Left ventricle myocardium inferior (tissue), 1 donor: ENCODE measurements at places on chromosomes 2 and 18. TPM values are rescaled to one million over a fixed set of nuclear protein-coding genes. Genes with fewer than 3 reads are reported as not detected.

- no peak for DNase-seq
Measured at GRCh38 chr2:217722883-217723472, 279.8 kb downstream of the TNS1 start.

The EML6 gene
- 0.77 TPM for total RNA-seq

DNA sequence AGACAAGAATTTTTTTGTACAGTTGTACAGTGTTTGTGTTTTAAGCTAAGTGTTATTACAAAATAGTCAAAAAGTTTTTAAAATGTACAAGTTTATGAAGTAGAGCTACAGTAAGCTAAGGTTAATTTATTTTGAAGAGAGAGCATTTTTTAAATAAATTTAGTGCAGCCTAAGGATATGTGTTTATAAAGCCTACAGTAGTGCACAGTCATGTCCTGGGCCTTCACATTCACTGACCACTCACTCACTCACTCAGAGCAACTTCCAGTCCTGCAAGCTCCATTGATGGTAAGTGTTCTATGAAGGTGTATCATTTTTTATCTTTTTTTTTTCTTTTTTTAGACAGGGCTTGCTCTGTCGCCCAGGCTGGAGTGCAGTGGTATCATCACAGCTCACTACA is 44.2 kb downstream of the SFXN5 start:
- DNase-seq = no peak

DNA sequence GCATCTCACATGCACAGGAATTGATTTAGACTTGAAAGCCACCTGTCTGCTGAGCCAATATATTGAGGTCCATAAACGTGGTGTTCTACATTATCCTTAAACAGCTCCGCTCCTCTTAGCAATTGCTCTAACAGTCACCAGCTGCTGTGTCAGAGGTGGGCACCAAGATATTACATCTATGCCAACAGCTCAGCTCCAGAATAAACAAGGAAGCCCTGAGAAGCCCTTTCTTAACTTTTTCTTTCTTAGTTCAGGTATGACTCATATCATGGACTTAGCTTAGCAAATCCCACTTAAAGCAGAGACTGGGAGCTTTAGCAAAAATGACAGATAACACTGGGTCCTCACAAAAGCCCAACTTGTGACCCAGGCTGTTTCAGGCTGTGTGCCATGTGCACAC is 436.6 kb downstream of the IRS1 start:
- no peak for DNase-seq

The ANO7 gene
- 0.80 TPM for total RNA-seq
